ENCODE measurements at places on chromosomes 12 and 14.

DNA sequence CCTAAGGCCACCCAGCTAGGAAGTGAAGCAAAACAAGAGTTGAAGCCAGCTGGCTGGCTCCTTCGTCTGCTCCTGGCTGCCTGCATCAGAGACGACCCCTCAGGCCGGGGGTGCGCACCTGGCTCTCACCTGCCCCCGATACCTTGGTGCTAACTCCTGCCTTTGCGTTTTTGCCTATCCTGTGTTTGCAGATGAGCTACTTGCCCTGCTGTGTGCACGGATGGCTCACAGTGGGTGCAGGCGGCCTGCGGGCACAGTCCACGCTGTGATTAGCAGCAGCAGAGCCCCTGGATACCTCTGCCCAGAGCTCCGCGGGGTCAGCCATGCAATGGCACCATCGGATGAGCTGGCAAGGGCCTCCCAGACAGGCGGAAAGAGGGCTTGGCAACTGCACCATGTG, 31.2 kb upstream of the FZD10 start:
- DNase-seq, result no peak

GRCh38 chr12:8907513-8907912, 6.8 kb upstream of the PHC1 start:
- no peak for DNase-seq

DNA sequence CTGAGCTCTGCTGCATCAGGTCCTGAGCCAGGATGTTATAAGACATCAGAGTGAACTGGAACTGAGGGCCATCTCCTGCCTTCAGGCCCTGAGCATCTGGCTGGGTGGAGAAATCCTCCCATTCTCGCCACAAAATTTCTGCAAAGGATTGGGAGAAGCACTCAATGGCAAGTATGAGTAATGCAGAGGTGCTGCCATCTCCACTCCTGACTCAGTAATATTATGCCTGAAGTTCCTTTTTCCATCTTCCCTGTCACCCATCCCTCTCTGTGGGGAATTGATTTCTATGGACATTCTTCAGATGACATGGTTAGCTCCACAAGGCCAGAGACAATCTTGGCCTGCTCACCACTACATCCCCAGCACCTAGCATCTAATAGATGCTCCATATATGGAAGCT, 4.7 kb downstream of the ANGEL1 start:
- DNase-seq, result no peak

DNA sequence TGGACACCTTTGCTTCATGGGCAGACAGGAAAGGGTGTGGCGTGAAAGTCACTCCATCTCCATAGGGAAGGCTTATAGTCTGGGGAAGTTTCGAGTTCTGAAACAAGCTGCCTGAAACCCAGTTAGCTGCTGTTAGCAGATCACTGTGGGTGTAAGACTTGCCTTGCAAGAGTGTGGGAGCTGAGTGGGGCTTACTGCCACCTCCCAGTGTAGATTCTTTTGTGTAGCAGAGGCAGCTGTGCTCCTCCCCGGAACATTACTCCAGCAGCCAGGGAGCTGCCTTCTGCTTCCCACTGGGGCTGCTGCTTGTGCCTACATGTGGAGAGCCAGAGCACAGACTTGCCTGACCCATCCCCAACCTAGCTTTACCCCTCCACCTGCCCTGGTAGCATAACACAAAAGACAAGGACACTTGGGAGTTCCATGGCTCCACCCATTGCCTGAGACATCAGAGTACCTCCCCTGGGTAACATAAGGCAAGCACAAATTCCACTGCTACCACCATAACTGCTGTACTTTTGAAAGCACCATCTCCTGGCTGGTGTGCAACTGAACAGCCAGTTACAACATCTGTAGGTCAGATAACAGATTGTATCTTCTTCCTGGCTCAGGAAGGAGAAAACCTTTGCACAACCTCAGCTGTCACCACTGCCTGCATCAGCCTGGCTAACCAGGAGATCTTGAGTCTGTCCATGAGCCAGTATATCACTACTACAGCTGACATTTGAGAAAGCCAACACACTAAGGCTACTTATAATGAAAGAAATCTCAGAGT, 69.5 kb downstream of the ADAMTS20 start:
- no peak for DNase-seq

GRCh38 chr12:108605000-108605689, 7.3 kb upstream of the TMEM119 start:
- no peak for DNase-seq

DNA sequence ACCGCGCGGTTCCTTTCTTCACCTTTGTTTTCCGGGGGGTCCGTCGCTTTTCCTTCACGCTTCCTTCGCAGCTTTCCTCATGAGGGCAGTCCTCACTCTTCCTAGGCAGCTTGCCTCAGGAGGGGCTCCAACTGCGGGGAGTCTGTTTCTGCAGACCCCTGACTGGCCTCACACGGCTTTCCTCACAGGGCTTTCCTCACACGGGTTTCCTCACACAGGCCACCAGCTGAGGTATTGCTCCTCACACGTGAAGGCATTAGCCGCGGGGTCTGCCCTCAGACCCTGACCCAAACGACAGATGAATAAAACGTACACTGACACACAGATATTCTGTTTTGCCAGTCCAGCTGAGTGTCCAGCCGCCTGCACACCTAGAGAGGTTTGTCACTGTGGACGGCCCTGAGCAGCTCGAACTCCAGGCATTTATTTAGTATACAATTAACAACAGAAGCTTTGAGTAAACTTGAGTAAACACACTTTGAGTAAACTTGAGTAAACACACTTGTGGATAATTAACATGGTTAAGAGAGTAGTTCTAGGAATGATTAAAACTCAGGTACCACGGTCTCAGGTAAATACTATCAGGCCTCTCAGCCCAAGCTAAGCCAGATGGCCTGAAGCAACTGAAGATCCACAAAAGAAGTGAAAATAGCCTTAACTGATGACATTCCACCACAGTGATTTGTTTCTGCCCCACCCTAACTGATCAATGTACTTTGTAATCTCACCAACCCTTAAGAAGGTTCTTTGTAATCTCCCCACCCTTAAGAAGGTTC, 16.1 kb upstream of the LYZ start:
- no peak for DNase-seq

DNA sequence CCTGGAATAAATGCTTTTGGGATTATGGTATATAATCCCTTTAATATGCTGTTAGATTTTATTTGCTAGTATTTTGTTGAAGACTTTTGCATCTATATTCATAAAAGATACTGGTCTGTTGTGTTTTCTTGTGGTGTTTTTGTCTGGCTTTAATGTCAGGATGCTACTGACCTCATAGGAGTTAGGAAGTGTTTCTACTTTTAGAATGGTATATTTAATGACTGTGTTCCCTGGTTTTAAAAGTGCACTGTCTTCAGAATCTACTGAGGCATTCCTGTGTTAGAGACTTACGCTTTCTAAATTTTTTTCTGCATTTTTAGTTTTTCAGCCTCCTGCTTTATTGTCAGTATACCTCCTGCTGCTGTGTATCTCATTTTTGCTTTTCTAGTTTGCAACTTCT, 51.6 kb downstream of the ARHGAP5 start:
- DNase-seq, result no peak

- DNase-seq, result no peak
Measured at GRCh38 chr12:82942991-82943401, 256.3 kb downstream of the TMTC2 start.

DNA sequence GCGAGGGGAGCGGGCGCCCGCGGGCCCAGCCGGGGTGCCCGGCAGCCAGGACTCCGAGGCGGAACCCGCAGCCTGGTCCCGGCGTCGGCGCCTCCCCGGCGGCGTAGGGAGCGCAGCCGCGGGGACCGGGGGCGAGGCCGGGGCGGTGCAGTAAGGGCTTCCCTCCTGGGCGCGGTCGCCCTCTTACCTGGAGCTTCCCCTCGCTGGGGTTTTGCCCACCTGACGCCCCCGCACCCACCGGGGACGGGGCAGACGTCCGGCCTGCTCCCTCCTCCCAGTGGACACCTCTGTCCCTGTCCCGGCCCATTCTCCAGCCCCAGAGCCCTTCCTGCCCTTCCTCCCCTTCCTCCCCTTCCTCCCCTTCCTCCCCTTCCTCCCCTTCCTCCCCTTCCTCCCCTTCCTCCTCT, 413 bp upstream of the TUBA1C start:
- DNase-seq, result no peak

GRCh38 chr12:90280564-90281058, 572.0 kb upstream of the ATP2B1 start:
- DNase-seq, result no peak

DNA sequence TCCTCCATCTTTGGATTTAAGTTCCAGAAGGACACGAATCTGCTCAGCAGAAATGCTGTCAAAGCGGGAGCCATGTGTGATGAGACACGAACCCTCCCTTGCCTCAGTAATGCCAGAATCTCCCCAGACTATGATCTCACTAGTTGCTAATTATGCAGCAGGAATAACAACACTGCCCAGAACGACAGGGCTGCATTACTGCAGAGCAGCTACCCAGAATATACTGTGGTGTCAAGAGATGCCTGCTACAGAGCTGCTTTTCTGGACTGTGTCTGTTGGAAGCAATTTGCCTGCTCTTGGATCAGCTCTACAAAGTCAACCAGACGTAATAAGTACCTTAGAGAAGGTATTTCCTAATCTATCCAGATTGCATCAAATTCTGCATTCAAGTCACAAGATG, 5.5 kb downstream of the CSRNP2 start:
- DNase-seq, result no peak

GRCh38 chr12:124771462-124772288, 92.0 kb downstream of the SCARB1 start:
- peak; percentile 54 for DNase-seq

DNA sequence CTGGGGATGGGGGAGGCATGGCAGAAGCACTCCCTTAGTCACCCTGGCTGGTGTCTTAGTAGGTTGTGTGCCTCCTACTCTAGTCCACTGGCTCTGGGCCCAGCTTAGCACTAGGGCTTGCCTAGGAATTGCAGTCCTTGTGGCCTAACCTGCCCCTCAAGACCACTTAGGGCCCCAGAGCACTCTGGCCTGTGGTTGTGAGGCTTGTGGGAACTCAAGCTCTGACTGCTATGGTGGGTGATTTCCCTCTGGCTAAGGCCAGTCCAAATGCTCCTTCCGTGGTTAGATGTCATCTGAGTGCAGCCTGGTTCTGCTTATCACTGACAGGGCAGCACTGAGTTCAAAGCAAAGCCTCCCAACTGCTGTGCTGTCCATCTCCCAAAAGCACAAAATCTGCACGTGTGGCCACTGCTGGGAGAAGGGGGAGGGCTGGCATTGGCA, 20.2 kb downstream of the FGD4 start:
- no peak for DNase-seq

DNA sequence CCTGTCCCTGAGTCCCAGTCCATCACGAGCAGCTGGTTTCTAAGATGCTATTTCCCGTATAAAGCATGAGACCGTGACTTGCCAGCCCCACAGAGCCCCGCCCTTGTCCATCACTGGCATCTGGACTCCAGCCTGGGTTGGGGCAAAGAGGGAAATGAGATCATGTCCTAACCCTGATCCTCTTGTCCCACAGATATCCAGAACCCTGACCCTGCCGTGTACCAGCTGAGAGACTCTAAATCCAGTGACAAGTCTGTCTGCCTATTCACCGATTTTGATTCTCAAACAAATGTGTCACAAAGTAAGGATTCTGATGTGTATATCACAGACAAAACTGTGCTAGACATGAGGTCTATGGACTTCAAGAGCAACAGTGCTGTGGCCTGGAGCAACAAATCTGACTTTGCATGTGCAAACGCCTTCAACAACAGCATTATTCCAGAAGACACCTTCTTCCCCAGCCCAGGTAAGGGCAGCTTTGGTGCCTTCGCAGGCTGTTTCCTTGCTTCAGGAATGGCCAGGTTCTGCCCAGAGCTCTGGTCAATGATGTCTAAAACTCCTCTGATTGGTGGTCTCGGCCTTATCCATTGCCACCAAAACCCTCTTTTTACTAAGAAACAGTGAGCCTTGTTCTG, 41.6 kb downstream of the DAD1 start:
- DNase-seq, result no peak

DNA sequence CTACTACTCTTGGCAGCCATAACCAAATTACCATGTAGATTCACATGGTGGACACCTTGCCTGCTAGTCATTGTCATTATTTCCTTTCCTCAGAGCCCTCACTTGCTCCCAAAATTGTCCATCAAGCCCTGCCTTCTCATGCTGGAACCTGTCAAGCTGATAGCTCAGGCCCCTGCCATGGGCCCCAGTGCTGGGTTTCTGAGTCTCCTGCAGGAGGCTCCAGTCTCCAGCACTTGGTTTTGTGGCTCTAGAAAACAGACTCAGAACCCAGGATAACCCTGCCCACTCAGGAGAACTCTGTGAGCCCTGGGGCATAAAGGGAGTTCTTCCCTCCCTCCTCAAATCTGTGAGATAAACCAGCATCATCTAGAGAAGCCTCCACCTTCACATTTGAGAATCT, 10.8 kb downstream of the KRT71 start:
- DNase-seq, result no peak

- DNase-seq, result no peak
Measured at GRCh38 chr14:104441275-104442106, 138.1 kb upstream of the C14orf180 start.

DNA sequence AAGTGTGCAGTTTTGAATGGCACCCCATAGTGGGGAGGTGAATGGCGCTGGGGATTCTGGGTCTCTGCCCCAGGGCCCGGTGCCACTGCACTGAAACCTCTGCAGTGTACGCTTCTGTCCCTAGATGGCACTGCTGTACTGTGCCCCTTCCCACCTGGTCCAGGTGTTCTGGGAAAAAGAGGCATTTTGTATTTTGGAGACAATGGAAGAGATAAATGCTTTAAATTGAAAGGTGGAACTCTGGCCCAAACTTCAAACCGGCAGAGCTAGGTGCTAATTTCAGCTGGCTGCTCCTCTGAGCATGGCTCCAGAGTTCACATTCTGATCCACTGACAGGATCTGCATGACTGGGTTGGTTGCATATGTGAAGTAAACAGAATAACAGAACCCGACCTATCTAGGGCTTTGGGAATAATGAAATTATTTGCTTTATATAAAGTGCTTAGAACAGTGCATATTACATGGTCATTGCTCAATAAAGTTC, 52.2 kb downstream of the KRT80 start:
- no peak for DNase-seq

Data from activated CD8-positive, alpha-beta memory T cell treated with anti-CD3 and anti-CD28 coated beads for 4 hours (primary cell).